Right renal cortex interstitium (tissue), 3 donors: ENCODE measurements at places on chromosomes 12 and 14. TPM values are rescaled to one million over a fixed set of nuclear protein-coding genes. Genes with fewer than 3 reads are reported as not detected.

- no peak for DNase-seq
Measured at GRCh38 chr14:28298156-28298555, 468.4 kb upstream of the FOXG1 start.

The LRCOL1 gene
- polyA plus RNA-seq: 2.2 TPM

The TMEM132D gene
- polyA plus RNA-seq: 1.1 TPM

- DNase-seq: no peak
Measured at GRCh38 chr14:103391048-103391447, 5.8 kb downstream of the MARK3 start.

DNA sequence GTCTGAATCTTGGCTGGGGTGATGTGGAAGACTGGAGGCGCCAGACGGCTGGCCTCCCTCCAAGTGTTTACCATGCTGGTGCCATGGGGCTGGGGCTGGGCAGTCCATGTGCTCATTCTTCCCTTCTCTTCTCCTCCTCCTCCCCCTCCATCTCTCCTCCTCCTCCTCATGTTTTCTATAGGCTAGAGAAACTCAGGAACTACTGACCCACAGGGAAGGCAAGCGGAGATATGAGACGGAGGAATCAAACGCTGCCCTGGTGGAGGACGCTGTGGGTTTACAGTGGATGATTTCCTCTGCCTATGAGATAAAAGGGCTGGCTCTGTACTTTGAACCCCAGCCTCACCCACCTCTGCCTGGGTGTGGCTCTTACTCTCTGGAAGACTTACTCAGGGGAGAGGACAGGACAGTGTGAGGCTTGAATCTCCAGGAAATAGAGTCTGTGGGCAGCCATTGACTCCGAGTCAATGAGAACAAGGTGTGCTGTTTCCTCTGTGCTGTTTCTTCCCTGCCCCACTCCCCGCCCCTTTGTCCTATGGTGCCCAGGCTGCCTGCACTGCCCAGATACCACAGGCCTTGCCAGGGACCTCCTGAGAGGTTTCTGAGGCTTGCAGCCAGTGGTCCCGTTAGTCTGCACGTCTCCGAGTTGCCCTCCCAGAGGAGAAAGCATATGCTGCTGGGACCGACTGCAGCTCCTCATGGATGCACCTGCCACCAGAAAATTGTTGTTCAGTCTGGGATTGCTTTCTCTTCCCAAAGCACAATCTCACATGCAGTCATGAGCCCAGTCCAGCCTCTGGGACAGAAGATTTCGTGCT, 132.6 kb upstream of the ARHGAP5 start:
- DNase-seq: no peak

- DNase-seq: no peak
Measured at GRCh38 chr14:43729143-43729542, 777.9 kb downstream of the FSCB start.

DNA sequence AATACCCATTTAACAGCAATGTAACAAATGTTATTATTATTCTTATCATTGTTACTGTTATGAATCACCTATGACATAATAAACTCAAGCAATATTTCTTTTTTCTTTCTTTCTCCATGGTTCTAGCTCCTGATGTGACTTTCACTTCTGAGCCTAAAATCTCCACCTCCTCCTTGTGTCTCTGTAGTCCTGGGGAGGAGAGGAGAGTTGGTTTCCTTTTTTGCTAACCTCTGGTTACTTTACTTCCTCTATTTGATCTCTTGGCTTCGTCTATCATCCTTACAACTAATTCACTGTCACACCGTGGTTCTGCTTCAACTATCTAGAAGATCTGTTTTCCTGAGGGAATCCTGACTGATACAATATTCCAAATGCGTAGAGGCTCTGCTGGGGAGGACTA, 456.6 kb downstream of the VRK1 start:
- no peak for DNase-seq

DNA sequence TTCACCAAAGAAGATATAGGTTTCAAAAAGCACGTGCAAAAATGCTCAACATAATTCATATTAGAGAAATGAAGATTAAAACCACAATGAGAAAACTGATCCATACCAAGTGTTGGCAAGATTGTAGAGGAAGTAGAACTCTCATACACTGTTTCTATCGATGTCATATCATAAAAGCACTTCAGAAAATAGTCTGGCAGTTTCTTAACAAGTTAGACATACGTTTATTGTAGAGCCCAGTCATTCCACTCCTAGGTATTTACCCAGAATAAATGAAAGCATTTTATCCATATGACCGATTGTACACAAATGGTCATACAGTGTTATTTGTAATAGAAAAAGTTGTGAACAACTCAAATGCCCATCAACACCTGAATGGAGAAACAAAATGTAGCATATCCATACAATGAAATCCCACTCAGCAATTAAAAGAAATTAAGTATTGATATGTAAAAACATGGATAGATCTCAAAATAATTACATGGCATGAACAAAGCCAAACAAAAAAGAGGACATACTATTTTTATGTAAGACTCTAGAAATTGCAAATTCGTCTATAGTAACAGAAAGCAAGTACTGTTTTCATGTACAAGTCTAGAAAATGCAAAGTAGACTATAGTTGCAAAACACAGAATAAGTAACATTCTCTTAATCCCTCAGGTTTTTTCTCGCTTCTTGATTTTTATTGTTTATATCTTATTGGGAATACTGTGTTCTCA, 41.0 kb downstream of the USP15 start:
- no peak for DNase-seq
